Stimulated activated CD8-positive, alpha-beta memory T cell treated with anti-CD3 and anti-CD28 coated beads, Interleukin-4, amount 100 ng/mL, for 4 hours (primary cell): ENCODE measurements at places on chromosomes 4 and X.

DNA sequence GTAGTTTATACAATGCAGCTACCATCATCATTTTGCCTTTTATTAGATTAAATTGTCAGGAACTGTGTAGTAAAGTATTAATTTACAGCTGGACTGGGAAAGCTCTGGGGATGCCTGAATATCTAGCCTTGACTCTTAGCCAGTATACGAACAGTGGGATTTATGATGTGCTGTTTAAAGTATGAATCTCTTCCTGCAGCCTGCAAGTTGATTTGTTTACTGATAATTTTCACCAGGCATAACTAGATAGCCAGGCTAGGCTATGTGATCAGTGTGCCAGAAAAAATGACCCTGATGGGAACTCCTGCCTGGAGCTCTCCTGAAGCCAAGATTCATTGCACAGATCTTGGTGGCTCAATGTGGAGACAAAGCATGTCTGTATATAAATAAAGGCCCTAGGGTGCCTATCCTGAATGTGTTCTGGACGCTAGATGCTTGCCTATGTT is 119.2 kb downstream of the SCLT1 start:
- no peak for DNase-seq

- DNase-seq, result no peak
Observed at GRCh38 chr4:35793045-35793722, 451.1 kb downstream of the ARAP2 start.

DNA sequence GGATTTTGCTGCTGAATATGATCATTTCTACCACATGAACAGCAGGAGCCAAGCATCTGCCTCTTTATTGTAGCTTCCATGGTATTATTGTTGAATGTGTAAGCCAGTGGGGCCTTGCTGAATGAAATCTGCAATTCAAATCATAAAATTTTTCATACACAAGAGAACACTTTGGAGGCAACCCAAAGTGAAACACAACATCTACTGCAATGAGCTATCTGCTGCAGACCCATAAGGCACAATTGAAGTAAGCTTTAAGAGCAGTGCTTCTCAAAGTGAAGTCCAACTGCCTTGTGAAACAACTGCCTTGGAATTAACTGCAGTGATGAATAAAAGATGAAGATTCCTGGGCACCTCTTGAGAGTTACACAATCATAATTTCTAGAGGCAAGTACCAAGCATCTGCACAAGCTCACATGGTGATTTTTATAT is 626.3 kb upstream of the INTU start:
- no peak for DNase-seq

- no peak for DNase-seq
Observed at GRCh38 chrX:50668860-50669259, 145.1 kb downstream of the SHROOM4 start.

DNA sequence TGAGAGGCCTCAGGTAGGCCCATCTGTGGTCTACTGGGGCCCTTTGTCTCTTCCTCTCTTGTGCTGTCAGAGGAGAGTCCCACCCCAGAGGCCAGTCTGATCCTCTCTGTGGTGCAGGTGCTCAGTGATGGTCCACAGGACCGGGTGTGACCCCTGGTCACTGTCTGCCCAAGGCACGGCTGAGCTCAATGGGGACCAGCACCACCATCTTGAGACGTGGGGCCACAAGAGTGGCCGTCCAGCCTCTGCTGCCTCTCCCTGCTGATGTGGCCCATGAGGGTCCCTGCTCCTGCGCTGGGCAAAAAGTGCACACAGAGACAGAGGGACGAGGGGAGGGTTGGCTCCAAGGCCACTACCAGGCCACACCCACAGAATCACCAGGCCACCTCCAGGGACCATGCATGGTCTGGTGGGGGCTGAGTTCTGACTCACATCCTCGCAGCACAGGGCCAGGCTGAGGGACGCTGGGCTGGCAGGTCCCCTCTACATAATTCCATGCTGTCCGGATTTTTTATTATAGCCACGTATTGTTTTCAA is 88.3 kb downstream of the FAM53A start:
- no peak for DNase-seq

GRCh38 chr4:40316333-40316781 is 18.8 kb upstream of the CHRNA9 start:
- DNase-seq, result no peak

DNA sequence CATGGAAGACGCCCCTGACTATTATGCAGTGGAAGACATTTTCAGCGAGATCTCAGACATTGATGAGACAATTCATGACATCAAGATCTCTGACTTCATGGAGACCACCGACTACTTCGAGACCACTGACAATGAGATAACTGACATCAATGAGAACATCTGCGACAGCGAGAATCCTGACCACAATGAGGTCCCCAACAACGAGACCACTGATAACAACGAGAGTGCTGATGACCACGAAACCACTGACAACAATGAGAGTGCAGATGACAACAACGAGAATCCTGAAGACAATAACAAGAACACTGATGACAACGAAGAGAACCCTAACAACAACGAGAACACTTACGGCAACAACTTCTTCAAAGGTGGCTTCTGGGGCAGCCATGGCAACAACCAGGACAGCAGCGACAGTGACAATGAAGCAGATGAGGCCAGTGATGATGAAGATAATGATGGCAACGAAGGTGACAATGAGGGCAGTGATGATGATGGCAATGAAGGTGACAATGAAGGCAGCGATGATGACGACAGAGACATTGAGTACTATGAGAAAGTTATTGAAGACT is 3.6 kb downstream of the TSPYL2 start:
- no peak for DNase-seq

GRCh38 chr4:86896596-86896995 is 4.4 kb upstream of the C4orf36 start:
- DNase-seq, result no peak

DNA sequence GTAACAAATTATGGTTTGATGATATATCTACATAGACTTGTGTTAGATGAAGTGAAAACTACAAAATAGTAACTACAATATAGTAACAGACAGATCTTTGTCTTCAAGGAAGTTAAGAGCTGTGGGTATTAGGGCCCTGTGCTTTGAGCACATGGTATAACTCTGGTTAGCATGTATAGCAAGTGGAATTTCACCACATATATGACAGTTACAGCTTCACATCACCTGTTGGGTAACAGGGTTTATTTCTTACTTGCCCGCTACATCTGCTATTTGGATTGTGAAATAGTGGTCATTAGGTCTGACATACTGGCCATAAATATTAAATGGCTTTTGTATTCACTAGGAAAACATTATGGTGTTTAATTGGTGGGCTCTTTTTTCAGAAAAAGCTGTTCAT is 20.2 kb downstream of the OFD1 start:
- DNase-seq, result no peak

DNA sequence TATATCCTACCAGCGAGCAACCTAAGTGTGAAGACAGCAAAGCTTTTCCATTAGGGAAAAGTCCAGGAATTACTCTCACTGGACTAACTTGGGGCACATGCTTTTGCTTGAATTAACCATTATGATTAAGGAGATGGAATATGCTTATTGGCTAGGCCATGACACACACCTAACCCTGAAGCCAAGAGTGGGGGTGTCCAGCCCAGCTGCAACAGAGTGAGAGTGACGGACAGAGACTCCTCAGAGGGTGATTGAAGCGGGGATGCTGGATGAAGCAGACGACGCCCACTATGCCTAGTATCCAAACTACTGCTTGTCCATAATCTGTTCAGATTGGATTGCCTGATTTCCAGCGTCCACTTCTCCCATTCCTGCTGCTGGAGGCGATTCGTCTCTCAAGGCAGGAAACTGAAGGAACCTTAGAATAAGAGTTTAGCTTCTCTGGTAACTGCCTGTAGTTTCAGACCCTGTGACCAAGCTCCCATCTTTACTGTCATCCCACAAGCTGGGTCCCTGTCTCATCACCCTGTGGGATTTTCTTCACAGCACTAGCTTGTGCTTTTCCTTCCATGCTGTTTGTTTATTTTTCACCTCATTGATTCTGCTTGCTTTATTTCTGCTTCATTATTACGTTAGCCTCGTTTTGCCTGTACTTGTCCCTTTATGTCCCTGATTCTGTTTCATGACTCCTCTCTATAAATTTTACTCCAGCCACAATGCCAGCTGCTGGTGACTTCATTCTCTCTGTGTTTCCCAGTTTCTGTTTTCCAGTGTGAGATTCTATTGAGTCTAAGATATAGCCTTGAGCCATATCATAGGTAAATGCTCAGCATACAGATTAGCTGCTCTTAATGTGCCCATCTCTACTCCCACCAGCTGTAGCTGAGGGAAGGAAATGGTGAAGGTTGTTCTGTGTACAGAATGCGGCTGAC is 19.0 kb downstream of the FAM47E start:
- no peak for DNase-seq

DNA sequence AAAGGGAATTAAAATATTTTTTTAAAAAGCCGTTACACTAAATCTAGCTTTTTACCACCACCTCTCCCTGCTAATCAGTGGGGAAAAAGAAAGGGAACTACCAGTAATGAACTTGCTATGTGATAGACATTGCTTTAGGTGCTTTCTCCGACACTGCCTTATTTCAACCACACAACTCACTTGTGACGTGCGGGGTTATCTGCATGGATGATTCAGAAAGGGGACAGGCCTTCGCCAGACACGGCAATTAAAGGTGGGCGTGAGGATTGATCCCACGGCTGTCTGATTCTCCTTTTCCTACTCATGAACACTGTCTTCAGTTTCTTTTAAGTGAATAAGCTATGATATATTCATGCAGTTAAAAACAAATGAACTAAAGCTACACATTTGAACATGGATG is 882 bp upstream of the CXCR3 start:
- DNase-seq, result peak; percentile 48

- no peak for DNase-seq
Observed at GRCh38 chr4:152062936-152063620, 302.3 kb upstream of the GATB start.

- DNase-seq, result no peak
Observed at GRCh38 chr4:142419712-142420111, 426.4 kb downstream of the INPP4B start.

DNA sequence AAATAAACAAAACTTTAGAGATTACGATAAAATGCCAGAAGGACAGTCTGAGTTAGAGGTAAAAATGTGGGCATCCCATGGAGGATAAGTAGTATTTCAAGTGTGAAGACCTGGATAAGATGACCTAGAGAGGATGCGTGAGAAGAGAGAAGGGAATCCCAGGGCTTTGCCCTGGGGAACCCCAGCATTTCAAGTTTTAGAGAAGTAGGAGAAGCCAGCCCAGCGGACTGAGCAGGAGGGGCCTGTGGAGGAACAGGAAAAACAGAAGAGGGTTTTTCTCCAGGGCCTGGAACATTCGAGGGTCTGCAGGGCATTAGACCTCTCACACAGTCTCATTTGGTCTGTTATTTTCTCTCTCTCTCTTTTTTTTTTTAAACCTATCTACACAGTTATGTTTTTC is 2.9 kb upstream of the CFP start:
- DNase-seq, result no peak

DNA sequence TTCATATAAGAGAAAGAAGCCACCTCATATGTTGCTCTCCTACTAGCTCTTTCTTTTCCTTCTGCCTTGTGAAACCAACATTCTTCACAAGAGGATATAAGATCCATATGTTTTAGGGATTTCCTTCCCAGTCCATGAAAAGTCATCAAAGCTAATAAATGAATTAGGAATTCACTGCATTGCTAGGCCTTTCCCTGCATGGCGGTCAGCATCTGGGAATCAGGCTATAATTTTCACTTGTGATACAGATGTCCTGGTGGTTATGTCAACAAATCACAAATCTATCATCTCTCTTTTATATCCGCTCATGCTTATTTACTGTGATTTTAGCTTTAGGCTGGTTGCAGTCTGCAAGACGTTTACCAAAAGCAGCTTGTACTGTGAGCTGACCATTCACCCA is 510.0 kb downstream of the NLGN4X start:
- DNase-seq, result no peak

GRCh38 chrX:40266490-40267333 is 169.0 kb upstream of the BCOR start:
- DNase-seq, result no peak

DNA sequence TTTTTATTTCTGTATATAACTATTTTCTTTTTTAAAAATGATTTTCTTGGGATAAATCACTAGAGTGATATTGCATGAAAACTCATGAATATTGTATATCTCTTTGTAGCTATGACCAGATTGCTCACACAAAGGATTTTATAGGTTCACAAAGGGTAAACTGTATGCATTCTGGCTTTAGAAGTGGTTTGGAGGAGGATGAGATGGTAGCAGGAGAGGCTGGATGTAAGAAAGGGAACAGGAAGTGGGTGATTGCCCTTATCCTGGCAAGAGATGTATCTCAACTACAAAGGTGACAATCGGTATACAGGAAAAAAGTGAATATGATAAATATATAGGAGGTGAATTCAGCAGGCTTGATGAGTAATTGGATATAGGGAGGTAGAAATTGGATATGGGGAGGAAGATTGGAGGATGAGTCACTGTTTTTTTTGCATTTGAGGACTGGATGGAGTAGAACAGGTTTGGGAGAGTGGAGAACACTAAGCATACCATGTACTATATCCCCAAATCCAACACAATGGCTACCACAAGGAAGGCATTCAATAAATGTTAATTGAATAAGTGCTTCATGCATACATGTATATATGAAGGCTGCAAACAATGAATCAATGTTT is 9.9 kb downstream of the FGG start:
- no peak for DNase-seq

DNA sequence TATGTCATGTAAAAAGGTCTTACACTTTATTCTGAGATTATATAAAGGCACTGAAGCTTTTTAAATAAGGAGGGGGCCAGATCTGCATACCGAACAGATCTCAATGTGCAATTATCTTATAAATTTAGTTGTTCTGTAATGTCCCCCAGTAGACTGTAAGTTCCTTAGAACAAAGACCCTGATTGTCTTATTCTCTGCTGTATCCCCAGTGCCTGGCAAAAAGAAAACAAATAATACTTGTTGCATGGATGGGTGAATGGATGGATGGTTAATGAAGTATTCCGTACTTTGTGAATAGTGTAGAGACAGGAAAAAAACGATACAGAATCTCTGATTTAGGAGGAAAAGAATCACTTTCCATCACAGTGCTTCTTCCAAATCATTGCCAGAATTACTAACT is 141.5 kb downstream of the CHM start:
- no peak for DNase-seq

- DNase-seq, result no peak
Observed at GRCh38 chr4:140754918-140755773, 1.0 kb downstream of the TBC1D9 start.

GRCh38 chrX:149531599-149531998 is 9.2 kb upstream of the EOLA1 start:
- no peak for DNase-seq
